ENCODE measurements at places on chromosomes 3 and 15.

DNA sequence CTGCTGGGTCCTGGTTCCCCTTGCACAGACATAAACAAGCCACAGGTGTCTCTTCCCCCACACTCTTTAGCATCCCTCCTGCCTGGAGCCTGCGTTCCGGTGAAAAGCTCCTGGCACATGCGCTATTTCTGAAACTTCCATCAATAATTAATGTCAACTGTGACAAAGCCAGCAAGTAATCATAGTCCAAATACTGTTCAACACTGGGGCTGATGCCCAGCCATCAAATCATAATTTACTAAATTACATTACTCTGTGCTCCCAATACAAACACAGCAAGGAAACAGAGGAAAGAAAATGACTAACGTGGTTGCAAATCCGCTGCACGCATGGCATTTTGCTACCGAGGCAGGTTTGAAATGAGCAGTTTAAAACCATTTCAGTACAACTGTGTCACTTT lies 294.7 kb downstream of the ERC2 start:
- no peak for DNase-seq

DNA sequence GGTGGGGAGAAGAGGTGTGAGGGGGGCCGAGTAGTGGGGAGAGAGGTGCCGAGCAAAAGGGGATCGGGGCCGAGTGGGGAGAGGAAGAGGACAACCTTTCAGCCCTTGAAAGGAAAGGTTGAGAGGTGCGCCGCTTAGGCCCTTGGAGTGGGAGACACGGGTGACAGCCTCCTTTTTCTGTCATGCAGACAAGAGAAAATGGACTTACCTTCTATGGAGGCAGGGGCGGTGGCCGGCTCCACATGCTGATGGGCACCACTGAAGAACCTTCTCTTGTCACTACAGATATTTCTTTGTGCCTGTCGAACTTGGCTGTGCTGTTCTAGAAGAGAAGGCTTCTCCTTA lies 421 bp downstream of the KLHL18 start:
- no peak for DNase-seq

- DNase-seq: no peak
Measured at GRCh38 chr15:79193103-79193502, 89.4 kb upstream of the ANKRD34C start.

- DNase-seq: no peak
Measured at GRCh38 chr3:127419182-127419581, 131.3 kb upstream of the PRR20G start.

GRCh38 chr15:57305009-57305408 lies 71.3 kb upstream of the CGNL1 start:
- no peak for DNase-seq

GRCh38 chr3:128318275-128318941 lies 148.3 kb downstream of the DNAJB8 start:
- DNase-seq: no peak

GRCh38 chr3:116815831-116816588 lies 106.4 kb downstream of the TUSC7 start:
- DNase-seq: no peak

DNA sequence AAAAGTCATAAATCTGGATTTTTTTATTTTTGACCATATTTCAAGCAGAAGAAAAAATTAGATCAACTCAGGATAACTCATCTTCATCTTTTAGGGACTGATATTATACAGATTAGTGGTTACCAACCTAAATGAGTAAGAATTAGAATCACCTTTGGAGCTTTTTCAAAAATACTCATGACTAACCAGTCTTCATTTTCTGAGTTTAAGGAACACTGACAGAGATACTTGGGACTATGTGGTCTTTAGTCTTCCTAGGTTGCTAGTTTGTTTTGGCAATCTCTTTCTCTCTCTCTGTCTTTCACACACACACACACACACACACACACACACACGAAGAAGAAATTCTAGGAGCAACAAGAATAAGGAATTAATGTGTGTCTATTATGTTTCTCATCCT lies 50.1 kb downstream of the TMOD3 start:
- no peak for DNase-seq

GRCh38 chr3:98240131-98240530 lies 23.9 kb upstream of the OR5H6 start:
- DNase-seq: no peak

DNA sequence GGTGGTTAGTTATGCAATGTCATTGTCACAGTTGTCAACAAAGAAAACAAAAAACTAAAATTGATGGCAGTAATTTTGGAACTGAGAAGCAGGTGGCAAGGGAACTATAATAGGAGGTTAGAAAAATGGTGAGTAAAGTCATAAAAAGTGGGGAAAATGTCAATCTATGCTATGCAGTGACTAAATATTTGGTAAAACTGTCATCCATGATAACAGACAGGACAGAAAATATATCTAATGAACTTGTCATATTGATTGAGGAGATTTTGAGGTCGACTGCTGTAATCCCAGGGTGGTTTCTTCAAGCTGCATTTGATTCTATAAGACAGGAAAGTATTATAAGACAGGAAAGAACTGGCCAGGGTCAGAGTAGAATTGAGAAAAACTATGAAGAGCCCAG lies 998.4 kb downstream of the IGSF11 start:
- DNase-seq: no peak

GRCh38 chr3:158384019-158384418 lies 187.0 kb upstream of the MLF1 start:
- no peak for DNase-seq

DNA sequence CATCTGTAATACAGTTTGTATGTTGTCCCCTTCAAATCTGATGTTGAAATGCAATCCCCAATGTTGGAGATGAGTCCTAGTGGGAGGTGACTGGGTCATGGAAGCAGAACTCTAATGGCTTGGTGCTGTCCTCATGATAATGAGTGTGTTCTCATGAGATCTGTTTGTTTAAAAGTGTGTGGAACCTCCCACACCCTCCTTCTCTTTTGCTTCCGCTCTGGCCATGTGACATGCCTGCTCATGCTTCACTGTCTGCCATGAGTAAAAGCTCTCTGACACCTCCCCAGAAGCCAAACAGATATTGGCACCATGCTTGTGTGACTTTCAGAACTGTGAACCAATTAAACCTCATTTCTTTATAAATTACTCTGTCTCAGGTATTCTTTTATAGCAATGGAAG lies 794.0 kb upstream of the CFAP20DC start:
- no peak for DNase-seq

GRCh38 chr3:174285242-174285864 lies 573.8 kb upstream of the NAALADL2 start:
- DNase-seq: no peak

- DNase-seq: peak; percentile 36
Measured at GRCh38 chr3:97720417-97720816, 44.1 kb upstream of the ARL6 start.

- no peak for DNase-seq
Measured at GRCh38 chr3:50255251-50255615, 13.7 kb upstream of the SEMA3B start.

- DNase-seq: no peak
Measured at GRCh38 chr3:161323926-161324621, 47.2 kb downstream of the SPTSSB start.

DNA sequence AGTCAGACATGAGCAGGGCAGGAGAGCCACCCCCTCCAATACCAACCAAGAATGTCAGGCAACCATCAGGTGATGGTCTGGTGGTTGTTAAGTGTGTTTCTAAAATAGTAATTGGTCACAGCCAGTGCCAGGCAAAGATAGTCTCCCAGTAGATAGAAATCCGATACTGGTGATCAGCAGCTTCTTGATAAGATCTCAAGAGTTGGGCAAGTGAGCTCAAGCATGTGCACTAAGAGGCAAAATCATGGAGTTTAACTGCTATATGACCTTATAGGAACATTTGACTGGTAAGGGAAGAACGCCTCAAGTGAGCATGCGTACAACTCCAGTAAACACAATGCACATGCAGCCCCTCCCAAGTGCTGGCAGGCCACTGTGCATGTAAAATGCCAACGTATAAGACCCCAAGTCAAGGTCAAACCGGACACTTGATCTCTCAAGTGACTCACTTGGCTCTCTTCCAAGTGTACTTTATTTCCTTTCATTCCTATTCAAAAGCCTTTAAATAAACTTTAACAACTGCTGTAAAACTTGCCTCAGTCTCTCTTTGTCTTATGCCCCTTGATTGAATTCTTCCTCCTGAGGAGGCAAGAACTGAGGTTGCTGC lies 36.0 kb upstream of the CBLB start:
- no peak for DNase-seq

DNA sequence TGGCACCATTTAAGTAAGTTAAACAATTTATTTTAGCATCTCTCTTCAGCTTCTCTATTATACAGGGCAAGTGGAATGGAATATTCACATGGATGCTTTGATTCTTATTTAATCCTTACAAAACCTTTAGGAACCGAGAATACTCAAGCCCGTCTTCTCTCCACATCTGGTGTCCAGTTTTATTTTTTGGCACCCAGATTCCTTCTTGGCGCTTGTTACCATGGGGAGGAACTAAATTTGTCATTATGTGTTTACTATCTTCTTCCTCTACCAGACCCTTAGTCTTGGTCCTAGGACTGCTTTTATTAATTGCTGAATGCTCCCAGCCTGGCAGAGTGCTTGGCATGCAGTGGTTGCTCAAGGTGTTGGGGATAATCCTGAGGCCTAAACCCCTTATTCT lies 138.8 kb downstream of the CACNA2D3 start:
- DNase-seq: no peak

DNA sequence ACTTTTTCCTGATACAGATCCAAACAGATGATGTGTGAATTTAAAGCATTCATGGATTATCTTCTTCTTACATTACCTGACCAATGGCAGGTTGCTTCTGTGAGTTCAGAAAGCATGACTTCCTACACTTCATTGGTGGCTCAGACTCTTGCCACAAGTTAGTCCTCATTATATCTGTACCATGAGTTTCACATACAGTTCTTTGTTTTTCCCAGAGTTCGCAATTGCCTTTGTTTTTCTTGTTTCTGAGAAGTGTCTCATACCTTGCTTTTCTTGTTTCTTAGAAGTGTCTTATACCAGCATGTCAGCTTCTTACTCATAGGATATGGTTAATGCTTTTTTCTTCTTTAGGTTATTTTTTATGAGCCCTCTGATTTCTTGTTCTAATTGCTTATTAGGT lies 133.8 kb upstream of the TLE3 start:
- no peak for DNase-seq

- DNase-seq: no peak
Measured at GRCh38 chr3:5213574-5213966, 26.1 kb downstream of the EDEM1 start.

DNA sequence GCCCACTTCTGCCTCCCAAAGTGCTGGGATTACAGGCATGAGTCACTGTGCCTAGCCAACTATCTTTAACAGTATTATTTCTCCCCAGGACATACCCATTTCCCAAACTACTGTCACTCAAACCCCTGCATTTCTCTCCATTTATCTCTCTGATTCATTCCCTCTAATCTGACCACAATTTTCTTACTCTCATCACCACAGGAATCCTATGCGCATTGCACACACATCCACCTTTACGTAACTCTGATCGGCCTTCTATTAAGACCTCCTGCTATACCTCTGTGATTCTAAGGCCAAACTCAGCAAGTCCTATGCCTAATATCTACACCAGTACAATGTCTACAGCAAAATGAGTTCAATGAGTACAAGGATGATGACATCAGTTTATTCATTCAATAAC lies 235.0 kb downstream of the ULK4 start:
- no peak for DNase-seq

DNA sequence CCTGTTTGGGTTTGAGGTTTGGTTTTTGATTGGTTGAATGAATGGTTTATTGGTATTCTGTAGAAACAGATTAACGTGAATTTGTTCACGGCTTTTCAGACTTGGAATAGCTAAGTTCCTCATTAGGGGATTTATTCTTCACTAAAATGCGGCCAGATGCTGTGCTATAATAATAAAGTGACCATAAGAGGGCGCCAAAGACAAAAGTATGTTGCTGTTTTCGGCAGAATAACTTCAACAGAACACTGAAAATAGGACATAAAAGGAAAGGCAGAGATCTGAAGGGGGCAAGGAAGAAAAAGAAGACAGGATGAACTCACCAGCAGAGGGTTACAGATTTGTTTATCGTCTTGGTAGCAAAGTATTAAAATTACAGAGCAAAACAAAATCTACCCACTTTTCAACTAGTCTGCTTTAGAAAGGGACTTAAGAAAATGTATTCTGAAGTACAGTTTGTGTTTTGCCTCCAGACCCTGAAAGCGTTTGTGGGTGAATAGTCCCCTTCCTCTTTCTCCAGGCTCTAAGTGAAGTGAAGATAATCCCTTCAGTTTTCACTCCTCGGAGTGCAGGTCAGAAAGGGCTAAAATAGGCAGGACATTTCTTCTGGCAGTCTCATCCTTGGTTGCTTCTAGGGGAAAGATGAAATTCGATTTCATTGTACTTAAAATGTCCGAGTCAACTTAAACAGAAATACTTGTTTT lies 147.6 kb downstream of the IL20RB start:
- DNase-seq: peak; percentile 0

- DNase-seq: no peak
Measured at GRCh38 chr15:92907229-92907628, 7.1 kb downstream of the CHD2 start.

DNA sequence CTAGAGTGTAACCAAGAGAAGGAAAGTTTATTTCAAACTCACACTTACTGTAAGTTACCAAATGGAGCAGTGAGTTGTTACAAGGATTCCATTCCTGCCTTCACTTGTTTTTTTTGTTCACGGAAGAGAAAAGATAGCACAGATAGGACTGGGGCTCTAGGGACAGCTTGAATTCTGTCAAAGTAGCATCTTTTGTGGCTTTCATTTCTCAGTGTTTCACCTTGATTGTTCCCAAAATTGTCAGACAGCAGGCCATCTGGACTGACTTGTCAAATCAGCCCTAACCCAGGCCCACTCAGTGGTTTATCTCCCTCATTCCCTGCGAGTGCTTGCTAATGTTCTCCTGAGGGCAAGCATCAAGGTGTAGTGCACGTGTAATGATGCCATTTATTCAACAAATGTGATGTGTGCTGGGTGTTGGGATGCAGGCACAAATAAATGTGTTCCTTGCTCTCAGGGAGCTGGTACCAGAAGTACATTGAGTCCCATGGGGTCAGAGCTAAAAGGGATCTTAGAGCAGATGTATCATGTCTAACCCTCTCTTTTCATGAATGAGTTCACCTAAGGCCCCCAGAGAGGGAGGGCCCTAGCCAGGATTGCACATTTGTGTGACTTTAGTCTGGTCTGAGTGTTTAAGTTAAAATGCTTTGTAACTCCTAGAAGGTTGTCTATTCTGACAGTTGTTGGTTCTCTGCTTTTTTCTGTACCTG lies 49.1 kb downstream of the PDHB start:
- DNase-seq: no peak

GRCh38 chr3:31262201-31262600 lies 270.5 kb upstream of the STT3B start:
- DNase-seq: no peak

DNA sequence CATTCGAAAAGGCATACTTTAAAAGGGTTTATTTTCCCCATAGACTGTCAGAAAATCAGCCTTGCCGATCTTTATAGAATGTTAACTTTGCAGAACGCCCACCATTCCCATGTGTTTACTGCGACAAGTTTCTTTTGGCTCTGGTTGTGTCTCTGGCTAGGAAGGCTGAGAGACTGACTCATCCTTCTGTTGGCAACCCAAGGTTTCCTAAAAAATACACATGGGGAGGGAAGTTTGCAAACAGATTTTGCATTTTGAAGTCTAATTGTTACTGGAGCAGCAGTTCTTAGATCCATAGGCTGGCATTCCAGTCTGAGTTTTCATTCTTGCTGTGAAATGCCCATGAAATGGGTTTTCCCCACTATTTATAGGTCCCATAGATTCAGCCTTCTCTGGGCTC lies 37.9 kb upstream of the MINAR1 start:
- DNase-seq: no peak
